ENCODE measurements at places on chromosomes 4 and X. TPM values are rescaled to one million over a fixed set of nuclear protein-coding genes. Genes with fewer than 3 reads are reported as not detected.

Gene PPP1R2C
- not detected for total RNA-seq

Gene RTL9
- total RNA-seq: not detected

Gene TEX11
- not detected for total RNA-seq

DNA sequence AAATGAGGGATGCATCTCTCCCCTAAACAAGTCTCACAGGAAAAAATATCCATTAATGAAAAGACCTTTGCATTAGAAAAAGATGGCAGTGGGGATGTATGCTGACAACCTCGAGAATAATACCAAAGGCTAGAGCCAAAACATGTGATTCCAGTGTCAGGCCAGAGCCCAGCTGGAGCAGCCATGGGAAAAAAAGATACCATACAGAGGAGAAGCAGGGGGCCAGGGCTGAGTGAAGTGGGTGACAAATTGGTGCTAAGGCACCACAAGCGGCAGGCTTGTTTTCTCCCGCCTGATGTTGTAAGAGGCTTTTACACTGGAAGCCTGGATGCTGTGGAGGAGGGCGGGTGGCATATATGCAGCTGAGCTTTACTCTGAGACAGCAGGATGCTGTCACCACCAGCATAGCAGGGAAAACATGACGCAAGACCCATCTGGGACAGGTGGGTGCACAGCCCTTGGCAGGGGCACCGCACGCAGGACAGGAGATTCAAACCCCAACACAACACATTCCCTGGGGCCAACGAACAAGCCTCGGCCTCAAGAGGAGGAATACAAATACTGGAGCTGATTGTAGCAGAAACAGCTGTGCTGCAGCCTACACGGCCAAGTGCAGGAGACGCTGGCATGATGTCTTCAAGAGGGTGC, 91.9 kb downstream of the TSPAN5 start:
- no peak for DNase-seq

DNA sequence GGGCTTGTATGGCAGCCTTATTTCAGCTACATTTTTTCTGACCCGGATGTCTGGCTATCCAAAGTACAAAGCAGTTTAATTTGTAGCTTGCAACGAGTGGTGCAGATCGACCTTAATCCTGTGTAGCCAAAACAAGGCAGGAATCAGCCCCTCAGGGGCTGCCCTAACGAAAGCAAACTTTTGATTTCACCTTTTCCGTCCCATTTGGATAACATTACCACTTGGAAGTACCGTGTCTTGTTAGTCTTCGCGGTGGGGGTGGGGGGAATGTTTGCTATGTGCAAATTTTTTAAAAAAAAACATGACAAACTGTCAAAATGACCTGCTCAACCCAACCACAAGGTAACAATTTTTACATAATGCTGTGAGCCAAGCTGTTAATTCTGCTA, 766 bp upstream of the DNAJB14 start:
- DNase-seq: no peak

DNA sequence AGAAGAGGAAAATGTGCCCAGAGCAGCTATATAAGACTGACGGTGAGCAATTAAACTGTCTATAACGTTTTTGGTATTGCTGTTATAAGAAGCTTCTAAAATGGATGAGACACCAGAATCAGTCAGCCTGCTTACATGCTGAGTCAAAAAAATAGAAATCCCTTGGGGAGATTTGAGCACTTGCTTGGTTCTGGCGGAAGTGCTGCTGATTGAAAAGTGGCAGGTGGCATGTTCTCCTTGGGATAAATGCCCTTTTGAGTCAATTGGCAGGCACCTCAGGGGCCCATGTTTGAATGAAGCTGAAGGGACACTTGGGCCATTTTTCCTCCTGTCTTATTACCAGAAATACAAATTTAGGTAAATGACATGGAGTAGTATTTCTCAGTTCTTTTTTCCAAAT, 148.7 kb downstream of the PTCHD1 start:
- DNase-seq: no peak

GRCh38 chrX:19785647-19786046, 101.8 kb downstream of the SH3KBP1 start:
- no peak for DNase-seq

All from vagina (tissue), 2 donors.